ENCODE measurements at places on chromosomes 5 and 9. TPM values are rescaled to one million over a fixed set of nuclear protein-coding genes. Genes with fewer than 3 reads are reported as not detected.

SH2D3C gene
- total RNA-seq, result 9.1 TPM

- no peak for DNase-seq
These were observed 13.8 kb downstream of the SLC44A1 start for GRCh38 chr9:105258225-105258737.

- DNase-seq, result no peak
These were observed 13.1 kb downstream of the MSANTD3 start for GRCh38 chr9:100440071-100440470.

GRCh38 chr5:14204785-14205321 lies 61.7 kb downstream of the TRIO start:
- peak; percentile 61 for DNase-seq

DNA sequence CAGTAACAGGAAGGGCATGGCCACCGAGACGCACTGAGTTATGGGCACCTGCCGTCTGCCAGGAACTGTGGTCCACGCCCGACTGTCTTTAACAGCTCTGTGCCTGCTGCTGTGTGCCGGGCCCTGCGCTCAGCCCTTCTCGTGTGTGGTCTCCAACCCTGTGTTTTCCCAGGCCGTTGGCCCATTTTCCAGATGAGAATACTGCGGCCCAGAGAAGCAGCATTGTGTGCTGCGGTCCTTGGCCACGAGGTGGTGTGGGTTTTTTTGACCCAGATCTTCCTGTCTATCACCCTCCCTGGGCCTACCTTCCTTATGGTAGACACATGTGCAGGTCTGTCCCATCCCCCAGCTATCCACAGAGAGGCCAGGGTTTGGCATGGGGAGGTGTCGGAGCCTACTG lies 47.0 kb downstream of the RXRA start:
- DNase-seq, result no peak

NHP2 gene
- 69.4 TPM for total RNA-seq

DNA sequence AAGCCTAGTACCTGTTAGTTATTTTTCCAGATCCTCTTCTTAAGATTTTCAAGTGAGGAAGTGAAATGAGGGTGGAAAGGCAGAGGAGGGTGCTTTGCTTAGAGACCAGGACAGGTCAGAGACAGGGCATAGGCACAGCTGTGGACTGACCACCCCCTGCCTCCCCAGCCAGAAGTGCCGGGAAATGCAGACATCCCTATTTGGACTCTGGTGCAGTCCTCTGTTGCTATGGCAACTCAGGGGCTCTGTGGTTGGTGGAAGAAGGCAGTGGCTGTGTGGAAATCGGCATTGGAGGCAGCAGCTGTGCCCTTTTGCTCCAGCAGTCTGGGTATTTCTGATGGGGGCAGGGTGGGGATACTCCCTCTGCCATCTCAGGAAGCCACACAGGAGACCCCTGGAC lies 43.3 kb upstream of the NDFIP1 start:
- no peak for DNase-seq

- no peak for DNase-seq
These were observed 98.5 kb downstream of the MRPS27 start for GRCh38 chr5:72221541-72221940.

PDE6A gene
- total RNA-seq, result not detected

IL13 gene
- not detected for total RNA-seq

- DNase-seq, result no peak
These were observed 19.6 kb downstream of the UGCG start for GRCh38 chr9:111916234-111916645.

LRRC70 gene
- 1.0 TPM for total RNA-seq

DNA sequence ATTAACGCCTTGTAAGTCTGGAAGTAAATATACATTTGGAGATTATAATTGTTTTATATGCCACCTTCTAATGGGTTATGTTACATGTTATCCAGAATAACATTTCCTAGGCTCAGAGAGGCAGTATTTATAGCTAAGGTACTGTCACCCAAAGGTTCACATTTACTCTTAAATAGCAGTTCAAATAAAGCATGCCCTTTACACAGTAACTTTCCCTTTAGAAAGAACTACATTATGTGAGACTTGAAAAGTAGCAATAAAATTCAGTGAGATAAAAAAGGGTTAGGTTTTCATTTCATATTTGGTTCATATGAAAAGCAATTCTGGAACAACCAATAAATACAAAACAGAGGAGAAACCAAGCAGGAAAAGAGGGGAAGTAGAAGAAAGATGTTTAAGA lies 35.1 kb downstream of the SKIC3 start:
- DNase-seq, result no peak

GRCh38 chr5:65126542-65127069 lies 355.1 kb downstream of the ADAMTS6 start:
- no peak for DNase-seq

DNA sequence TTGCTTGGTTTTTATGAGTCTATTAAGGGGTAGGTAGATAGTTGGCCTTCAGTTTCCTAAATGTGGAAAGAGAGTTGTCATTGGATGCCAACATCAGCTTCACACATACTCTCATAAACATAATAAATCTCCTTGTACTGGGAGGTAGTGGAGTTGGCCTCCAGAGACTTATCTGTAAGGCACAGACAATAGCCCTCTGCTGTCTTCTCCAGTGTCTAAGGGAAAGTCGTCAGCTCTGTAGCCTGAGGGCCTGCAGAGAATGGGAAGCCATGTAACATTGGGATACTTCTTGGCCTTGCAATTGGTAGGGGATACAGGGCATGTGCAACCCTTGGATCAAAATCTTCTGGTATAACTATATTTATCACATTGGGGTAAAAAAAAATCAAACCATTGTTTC lies 331.9 kb upstream of the KLF9 start:
- DNase-seq, result no peak

AIF1L gene
- 7.0 TPM for total RNA-seq
